ENCODE measurements at places on chromosomes 2 and 18.

DNA sequence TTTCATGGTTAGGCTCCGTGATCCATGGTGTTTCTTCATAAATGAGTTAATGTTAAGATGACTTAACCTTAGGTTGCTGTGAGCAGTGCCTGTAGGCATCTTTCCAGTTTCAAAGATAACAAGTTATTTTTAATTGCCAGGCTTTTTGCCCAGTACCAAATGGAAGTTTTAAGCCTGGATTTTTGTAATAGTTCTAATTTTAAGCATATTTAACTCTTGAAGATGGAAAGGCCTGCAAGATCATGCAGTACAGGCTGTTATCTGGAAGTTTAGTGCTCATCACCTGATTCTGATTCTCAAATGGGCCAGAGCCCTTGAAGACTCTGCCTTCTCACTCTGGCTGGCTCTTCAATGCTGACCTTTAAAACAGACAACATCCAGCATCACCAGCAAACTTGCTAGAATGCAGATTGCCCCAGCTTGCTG, 141.3 kb downstream of the NCK2 start:
- DNase-seq: no peak

GRCh38 chr2:71784734-71785511, 331.6 kb downstream of the DYSF start:
- no peak for DNase-seq

- DNase-seq: no peak
Measured at GRCh38 chr2:109109342-109109741, 19.7 kb upstream of the SH3RF3 start.

- DNase-seq: no peak
Measured at GRCh38 chr18:1133541-1133940, 228.9 kb downstream of the ADCYAP1 start.

DNA sequence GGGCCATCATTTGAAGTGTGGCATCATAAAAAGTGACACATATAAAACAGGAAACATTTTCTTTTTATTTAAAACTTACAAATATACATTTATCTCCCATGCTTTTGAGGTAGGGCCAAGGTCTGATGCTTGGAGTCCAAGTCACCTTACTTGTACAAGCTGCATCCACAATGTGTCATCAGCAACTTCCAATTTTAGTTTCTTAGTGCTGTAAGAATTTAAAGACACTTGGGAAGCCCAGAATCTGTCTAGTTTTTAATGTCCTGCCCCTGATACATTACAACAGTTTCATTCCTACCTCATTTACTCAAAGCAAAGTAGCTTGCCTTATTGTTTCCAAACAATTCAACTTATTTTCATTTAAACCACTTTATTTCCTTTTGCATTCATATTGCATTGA, 297.7 kb downstream of the MTX2 start:
- no peak for DNase-seq

- no peak for DNase-seq
Measured at GRCh38 chr18:36446059-36446458, 148.5 kb downstream of the FHOD3 start.

DNA sequence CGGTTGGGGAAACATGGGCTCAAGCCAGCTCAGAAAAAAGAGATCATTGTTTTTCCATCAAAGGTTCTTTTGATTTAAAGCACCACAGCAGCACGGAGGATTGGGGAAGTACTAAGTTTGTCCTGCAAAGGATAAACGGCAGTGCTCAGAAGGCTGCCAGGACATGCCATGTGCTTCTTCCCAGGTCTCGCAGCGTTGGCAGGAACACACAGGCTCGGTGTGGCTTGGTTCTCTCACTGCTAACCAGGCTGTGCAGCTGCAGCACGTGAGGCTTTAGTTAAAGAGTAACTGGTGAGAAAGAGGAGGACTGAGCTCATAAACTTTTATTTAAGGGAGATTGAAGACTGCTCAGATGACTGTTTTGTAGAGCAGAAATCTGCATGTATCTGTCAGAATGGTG, 264.3 kb downstream of the TSN start:
- DNase-seq: no peak

DNA sequence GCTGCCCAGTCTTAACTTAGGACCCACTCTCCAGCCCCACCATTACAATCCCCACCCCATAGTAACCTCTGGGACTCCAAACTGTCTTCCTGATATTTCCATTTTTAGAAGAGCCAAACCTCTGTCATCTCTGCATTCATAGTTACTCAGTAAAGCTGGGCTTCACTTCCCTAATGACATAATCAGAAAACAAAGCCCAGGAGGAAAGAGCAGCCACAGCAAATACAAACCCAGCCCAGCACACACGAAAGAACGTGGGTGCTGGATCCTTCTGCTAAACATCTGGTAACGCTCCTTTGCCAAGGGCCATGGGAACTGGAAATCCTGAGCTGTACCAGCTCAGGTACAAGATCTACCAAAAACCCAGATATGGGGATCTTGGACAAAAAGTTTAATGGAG, 36.8 kb upstream of the RIOK3 start:
- DNase-seq: no peak

DNA sequence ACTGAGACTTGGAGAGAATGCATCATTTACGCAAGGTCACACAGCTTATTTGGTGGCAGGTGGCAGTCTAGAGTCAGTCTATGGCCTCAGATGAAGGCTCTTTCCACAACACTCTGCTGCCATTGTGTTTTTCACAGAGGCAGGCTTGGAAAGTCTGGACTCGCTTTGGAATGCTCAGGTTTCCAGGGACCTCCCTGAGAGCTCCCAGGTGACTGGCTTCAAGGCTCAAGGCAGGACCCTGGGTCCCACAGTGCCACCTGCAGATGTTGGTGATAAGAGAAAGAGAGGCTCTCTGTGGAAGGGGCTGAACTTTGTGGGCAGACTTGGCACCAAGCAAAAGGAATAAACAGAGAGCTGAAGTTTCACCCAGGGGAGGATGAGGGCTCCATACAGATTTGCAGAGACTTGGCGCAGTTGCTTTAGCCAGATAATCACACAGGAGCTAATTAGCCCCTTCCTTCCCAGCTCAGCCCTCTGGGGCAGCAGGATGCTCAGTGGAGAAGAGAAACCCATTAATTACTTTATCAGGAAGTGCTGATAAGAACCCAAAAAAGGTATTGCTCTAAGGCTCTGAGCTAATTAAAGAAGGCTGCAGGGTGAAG, 103.5 kb downstream of the LBH start:
- DNase-seq: no peak

- DNase-seq: no peak
Measured at GRCh38 chr2:134120406-134120732, 133.5 kb upstream of the MGAT5 start.

GRCh38 chr2:38267270-38267925, 109.7 kb downstream of the ATL2 start:
- DNase-seq: no peak
